ENCODE measurements at places on chromosomes 5 and 9.

DNA sequence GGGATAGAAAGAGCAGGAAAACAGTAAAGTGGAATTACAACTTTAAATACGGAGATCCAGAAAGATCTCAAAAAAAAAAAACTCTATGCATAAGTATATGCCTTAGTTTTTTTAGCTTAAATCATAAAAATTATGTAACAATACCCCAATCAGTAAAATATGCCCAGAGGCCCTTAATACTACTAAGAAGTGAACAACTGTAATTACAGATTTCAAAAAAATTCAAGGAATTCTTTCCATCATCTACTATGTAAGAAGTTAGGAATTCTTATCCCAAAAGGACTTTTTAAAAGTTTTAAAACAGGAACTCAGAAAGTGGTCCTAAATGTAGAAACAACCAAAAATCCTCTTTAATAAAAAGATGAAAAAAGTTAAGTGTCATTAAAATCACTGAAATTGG is 111.3 kb downstream of the SSBP2 start:
- no peak for DNase-seq

GRCh38 chr9:89815903-89816573 is 211.2 kb downstream of the GADD45G start:
- DNase-seq = no peak

DNA sequence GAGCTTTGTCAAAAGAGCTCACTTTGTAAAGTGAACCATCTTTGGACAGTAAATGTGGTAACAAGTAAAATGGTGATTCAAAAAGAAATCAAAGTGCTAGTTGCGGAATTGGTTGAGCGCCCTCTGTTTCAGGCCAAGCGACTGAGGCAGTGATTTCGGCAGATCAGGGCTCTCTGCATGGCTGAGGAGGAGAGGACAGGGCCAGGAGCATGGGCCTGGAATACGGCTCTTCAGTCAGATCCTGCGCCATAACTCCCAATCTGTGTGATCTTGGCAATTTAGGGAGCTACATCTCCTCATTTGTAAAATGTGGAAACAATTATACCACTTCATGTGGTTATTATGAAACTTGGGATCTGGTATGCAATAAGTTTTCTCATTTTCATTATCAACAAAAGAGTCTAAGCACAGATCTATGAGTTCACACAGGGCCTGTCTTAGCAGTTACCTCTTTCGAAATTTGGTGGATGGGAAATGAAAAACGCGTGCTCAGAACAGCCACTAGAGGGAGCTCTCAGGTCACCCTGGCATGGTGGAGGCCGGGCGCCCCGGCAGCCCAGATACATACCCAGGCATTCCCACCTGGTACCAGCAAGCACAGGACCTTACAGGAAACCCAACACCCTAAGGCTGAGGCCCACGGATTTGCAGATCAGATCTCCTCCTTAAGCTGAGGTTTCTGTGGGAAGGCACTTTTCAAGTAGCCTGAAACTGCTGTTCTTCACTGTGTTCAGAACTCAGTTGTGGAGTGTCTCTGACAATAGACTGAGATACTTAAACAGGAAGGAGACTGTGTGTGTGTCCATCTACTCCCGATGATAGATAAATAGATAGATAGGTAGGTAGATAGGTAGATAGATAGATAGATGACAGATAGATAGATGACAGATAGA is 303.7 kb downstream of the RAB3C start:
- peak; percentile 36 for DNase-seq

DNA sequence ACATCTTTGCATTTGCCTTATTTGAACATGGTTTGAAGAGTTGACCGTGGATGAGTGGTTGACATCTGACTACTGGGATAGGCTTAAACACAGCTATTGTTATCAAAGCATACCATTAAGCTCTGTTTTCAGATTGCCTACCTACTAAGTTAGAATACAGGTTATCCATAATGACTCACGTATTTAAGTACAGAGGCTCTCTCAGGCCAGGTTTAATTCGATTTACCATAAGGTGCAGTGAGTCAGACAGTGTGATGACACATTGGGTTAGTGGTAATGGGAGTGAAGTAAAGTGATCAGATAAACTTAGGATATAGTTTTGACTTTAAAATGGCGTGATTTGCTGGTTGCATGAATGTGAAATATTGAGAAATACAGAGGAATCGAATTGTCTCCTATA is 732.0 kb upstream of the CTNND2 start:
- no peak for DNase-seq

GRCh38 chr9:123541411-123541810 is 185.4 kb downstream of the CRB2 start:
- no peak for DNase-seq

DNA sequence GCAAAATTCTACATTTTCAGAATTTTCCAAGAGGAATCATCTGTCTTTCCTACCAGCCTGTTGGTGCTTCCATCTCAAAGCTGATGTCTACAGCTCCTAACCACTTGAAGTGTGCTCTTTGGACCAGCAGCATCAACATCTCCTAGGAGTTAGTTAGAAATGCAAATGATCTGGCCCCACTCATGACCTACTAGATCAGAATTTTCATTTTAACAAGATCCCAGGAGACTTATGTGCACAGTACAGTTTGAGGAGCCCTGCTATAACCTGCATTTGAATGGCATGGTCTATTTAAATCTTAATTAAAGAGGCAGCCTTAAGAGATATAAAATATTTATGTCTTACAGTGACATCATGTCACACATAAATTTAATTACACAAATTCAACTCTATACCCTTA is 33.8 kb downstream of the ITK start:
- no peak for DNase-seq

DNA sequence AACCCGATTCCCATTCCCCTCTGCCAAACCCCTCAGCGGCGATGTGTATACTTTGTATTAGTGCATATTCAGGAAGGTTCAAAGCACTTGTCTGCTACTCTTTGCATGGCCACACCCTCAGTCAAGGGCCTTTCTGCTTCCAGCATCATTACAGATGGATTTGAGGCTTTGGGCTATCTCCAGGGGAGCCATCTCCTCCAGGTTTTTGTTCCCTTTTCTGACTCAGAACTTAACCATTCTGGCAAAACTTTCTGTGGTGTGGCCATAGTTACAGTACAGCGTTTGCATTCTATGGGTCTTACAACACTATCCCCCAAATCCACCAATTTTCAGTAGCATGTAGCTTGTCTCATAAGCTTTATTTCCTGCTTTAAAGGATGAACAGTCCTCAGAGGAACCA is 36.0 kb upstream of the SVEP1 start:
- peak; percentile 82 for DNase-seq

- DNase-seq = no peak
These were observed 58.0 kb upstream of the ANKRD55 start for GRCh38 chr5:56291079-56291643.

DNA sequence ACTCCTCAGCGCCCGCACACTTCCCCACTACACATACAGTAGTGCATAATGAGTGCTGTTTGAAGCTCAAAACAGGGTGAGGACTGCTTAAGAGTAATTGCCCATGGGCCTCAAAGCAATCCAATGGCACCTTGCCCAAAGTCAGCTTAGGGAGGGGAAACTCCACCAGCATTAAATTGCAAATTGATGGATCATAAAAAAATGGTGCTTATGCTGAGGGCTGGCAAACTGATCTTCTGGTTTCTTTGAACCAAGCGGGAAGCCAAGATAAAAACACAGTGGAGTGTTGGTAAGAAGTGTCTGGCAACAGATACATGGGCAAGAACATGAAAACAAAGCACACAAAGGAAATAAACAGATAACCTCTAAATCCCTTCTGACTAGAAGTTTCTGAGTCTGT is 28.0 kb downstream of the TLE1 start:
- peak; percentile 23 for DNase-seq

- DNase-seq = peak; percentile 64
These were observed 23.9 kb downstream of the RORB start for GRCh38 chr9:74521009-74521408.

DNA sequence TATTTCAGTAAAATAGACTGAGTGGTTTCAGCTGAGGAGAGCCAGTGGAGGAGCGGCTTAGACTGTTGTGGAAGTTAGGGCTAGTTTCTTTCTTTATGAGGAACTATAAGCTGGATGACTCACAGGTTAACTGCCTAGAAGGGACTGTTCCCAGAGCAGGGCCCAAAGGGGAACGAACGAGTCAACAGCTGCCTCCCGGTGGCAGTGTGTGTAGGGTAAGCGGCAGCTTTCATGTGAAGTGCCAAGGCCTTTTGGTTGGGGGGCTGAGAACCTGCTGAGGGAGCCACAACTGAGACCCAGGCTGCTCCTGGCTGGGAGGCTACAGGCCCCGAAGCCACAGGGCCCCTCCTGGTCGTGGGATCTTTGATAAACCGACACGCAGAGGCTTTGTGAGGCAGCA is 7.0 kb downstream of the SQSTM1 start:
- no peak for DNase-seq

DNA sequence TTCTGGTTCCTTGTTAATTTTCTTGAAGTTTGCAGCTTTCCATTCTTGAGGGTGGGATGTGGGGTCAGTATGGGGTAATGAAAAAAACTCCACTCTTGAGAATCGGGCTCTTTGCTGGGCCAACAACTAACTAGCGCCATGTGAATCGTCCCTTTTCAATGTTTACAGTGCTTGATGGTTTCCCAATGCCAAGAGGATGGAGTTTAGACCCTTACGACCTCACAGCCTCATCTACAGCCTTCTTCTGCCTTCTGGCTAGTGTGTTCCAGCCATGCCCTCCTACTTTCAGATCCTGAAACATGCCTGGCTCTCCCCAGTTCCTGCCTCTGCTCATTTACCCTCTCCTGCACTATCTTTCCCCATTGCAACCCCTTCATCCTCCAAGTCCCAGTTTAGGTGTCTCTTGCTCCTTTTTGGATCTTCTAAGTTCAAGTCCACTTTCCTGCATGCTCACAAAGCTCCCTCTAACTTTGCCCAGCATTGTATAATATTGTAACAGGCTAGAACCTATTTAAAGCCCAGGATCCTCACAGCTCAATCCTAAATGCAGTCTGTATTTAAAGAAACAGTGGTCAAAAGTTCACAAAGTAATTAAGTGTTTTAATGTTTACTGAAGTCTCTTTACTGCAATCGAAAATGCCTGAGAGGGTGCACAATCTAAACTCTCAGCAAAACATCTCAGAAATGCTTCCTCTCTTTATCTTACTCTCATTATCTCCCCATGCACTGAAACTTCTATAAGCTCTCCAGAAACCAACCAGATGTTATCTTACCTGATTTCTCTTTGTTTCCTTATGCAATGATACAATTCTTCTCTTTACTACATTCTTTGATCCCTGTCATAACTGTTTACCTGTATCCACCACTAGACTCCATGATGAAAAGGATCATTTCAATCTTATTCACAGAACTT is 20.6 kb upstream of the CAST start:
- no peak for DNase-seq

GRCh38 chr5:177299697-177300096 is 3.8 kb downstream of the RAB24 start:
- no peak for DNase-seq

GRCh38 chr9:69955536-69956355 is 87.9 kb upstream of the MAMDC2 start:
- no peak for DNase-seq

- no peak for DNase-seq
These were observed 3.8 kb upstream of the CTNNAL1 start for GRCh38 chr9:109017061-109017460.

- no peak for DNase-seq
These were observed 337.6 kb downstream of the BNC2 start for GRCh38 chr9:16532681-16533450.

DNA sequence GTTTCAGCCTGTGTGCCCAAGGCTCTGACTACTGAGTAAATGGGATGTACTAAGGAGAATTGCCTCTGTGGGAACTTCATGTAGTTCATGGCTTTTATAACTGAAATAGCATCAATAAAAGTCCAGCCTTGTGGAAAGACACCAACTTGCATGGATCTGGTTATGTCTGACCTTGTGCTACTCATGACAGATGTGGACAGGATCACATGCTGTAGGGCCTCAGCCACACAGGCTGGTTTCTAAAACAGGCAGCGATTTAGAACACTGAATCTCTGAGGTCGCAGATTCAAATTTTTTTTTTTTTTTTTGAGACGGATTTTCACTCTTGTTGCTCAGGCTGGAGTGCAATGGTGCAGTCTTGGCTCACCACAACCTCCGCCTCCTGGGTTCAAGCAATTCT is 66.5 kb upstream of the SPIN1 start:
- DNase-seq = no peak

DNA sequence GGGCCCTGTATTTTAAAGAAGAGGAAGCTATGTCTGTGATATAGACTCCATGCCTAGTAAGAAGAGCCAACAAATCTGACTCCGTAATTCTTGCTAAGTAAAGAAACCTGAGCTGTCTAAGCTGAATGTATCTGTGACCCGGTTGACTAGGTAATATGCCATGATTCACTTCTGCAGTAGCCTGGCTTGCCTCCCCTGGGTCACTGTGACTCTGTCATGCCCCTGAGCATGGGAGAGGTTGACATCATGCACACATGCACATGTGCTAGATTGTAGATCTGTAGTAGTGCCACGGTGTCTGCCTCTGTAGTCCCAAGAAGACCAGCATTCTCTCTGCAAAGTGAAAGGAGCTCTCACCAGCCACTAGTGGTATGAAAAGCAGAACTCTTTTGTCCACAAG is 9.1 kb downstream of the SLC22A5 start:
- no peak for DNase-seq

DNA sequence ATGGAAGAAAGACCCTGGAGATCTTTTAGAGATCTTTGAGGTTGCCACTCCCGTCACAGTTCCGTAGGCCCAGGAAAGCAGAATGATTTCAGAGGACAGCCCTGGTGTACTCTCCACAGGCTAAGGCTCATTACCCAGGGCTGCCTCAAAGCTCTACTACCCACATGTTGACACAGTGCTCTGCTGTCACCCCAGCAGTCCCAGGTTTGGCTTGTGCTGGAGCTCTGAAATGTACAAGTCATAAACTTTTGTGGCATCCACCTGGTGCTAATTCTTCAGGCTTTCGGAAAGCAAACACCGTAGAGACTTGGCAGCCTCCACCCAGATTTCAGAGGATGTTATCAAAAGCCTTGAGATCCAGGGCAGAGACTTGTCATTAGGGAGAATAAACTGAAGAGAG is 136.5 kb downstream of the MTRR start:
- no peak for DNase-seq

DNA sequence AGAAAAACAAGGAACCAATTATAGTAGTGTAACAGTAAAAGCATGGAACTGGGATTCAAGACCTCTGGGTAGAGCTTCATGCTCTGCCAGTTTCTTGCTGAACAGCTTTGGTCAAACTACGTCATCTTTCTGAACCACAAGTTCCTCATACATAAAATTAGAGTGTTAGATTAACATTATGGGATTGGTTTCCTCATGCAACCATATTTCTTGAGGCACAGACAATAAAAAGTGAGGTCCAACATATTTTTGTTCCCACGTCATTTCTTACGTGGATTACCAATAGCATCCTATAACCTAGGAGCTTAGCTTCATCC is 354.8 kb downstream of the TMEM232 start:
- no peak for DNase-seq

Measured in astrocyte of the cerebellum (primary cell).